ENCODE measurements at places on chromosomes 4 and X.

DNA sequence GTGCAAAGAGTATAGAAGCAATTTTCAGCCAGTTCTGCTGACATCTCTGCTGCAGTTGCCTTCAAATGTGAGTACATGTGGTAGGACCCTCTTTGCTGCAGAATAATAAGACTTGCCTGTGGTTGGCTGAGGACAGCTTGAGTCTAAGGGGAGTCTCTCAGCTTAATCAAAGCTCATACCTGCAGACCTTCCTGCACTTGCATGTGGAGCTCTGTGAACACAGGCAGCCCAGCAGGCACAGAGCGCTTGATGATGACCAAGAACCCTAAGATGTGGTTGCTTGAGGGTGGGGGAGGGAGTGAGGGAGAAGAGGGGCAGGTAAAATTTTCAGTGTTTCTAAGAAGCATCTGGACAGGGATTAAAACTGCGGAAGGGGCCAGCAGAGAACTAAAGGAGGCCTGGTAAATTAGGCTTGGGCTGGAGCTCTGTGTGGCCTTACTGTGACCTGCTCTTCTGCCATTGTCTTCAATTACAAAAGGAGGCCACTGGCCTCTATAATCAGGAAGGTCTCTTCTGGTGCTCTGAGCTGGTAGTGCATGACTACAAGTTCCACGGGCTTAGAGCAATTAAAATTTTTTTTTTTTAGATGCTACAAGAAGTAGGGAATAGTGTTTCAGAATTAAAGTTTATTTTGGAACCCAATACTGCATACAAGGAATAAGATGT is 59.9 kb upstream of the CHRNA9 start:
- DNase-seq: no peak

GRCh38 chr4:36165631-36166005 is 78.7 kb downstream of the ARAP2 start:
- no peak for DNase-seq

DNA sequence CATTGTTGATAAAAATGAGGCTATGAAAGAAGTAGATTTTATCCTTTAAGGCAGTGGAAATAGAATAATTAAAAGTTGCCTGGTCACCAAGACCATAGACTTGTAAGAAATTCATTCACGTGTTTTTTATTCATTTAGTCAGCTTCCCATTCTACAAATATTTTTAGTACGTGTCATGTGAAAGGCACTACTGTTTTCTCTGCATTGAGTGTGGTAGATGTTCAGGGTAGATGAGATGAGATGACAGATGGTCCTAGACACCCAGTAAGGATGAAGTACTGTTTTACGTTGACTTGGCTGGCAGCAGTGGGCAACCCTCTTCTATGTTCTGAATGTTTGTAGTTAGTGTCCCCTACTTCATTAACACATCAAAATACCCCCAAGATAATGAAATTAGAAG is 228.1 kb downstream of the ARHGAP24 start:
- no peak for DNase-seq

DNA sequence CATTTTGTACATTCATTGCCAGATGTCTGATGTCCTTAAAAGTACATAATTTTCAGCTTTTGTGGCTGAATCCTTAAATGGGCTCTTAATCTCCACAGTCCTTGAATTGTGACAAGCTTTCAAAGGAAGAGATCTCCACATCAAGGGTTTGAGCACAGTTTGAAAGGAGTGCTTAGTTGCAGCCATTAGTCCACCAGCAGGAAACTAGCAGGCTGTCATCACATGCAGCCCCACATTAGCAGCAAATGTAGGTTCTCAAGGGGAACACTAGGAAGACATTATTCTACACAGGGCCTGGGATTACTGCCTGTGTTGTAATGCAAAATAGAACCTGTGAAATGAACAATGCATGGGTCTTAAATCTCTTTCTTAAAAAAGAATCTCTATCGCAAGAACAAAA is 173.2 kb downstream of the CBLL2 start:
- DNase-seq: no peak

DNA sequence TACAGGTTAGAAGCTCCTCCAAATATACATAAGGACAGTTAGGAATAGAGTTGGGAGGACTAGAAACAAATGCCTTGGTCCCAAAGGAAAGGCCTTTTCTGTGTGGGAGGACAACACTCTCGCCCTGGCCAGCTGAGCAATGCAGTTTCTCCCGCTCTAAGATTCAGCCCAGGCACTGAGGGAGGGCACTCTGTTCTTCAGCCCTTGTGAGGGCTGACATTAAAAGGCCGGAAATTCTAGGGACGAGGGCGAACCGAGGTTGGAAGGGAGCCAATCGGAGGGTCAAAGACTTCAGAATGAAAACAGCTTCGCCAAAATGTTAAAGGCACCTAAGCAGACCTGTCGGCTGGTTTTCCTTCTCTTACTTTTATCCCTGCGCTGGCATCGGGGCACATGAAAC is 2.9 kb upstream of the PTCHD1 start:
- DNase-seq: no peak

DNA sequence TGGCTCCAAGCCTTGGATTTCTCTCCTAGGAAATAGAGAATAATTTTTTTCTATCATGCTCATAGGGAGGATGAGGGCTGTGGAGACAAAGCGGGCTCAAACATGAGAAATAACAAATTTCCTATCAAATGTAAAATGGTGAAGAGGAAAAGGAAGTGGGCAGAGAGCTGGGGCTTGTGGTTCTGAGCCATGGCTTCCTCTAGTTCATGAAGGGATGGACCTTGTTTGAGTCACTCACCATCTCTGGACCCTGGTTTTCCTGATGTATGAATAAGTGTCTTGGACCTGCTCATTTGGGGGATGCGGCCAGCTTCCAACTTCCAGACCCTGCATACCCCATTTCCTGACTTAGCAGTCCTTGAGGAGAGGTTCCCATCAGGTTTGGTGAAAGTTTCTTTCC is 63.0 kb downstream of the MSX1 start:
- no peak for DNase-seq

GRCh38 chr4:89171176-89171805 is 60.0 kb downstream of the TIGD2 start:
- DNase-seq: no peak

- no peak for DNase-seq
Measured at GRCh38 chr4:37599092-37599790, 86.9 kb downstream of the RELL1 start.

- DNase-seq: no peak
Measured at GRCh38 chr4:174255786-174256185, 27.7 kb downstream of the FBXO8 start.

- no peak for DNase-seq
Measured at GRCh38 chr4:185202984-185203485, 765 bp downstream of the CFAP97 start.

DNA sequence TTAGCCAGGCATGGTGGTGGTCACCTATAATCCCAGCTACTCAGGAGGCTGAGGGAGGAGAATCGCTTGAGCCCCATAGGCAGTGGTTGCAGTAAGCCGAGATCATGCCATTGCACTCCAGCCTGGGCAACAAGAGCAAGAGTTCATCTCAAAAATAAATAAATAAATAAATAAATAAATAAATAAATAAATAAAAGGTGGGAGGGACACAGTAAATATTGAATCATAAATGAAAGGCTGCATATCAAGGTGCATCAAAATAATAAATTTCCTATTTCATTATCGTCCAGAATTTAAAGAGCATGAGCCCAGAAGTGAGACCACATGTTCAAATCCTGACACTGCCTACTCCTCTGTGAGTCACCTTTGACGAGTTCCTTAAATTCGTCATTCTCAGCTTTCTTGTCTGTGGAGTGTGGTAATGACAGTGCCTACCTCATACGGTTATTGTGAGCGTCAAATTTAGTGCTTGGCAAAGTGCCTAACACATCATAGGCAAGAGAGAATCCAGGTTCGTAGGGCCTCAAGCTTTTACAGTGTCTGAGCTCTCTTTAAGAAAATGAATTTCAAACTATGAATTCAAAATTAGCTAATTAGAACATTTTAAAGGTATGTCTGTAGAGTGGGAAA is 49.9 kb downstream of the IL15 start:
- no peak for DNase-seq

DNA sequence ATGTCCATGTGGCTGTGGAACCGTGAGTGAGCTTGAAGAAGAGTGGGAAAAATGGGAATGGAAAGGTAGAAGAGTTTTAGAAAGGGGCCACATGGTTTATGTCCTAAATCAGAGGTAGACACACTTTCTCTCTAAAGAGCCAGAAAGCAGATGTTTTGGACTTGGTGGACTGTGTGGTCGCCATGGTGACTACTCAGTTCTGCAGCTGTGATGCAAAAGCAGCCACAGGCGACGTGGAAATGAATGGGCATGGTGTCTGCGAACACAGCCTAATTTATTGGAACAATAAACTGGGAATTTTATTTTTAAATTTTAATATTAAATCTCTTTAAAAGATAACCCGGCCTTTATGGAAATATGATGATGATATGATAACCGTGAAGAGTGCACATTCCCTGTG is 386.0 kb upstream of the FAT1 start:
- DNase-seq: no peak

- peak; percentile 60 for DNase-seq
Measured at GRCh38 chrX:65601530-65602220, 65.8 kb upstream of the MSN start.

- DNase-seq: no peak
Measured at GRCh38 chr4:20195071-20195885, 56.4 kb upstream of the SLIT2 start.

DNA sequence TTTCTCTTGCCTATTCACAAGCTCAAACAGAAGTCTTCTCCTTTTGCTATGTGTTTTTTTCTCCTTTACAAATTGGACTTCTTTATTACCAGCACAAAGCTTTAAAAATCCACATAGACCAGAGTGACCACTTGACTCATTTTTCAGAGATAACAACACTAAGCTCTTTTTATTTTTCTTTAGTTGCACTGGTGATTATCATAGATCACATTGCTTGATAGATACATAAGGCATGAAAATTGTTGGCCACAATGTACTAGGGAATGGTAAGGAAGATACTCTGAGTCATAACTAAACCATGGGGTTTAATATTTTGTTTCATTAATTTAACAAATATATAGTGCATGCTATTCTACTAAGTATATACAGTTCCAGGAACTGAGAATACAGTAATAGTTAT is 159.0 kb downstream of the GASK1B start:
- no peak for DNase-seq

- DNase-seq: no peak
Measured at GRCh38 chrX:47129899-47130358, 14.6 kb downstream of the NDUFB11 start.

- DNase-seq: no peak
Measured at GRCh38 chrX:38660395-38661102, 99.2 kb downstream of the TSPAN7 start.

DNA sequence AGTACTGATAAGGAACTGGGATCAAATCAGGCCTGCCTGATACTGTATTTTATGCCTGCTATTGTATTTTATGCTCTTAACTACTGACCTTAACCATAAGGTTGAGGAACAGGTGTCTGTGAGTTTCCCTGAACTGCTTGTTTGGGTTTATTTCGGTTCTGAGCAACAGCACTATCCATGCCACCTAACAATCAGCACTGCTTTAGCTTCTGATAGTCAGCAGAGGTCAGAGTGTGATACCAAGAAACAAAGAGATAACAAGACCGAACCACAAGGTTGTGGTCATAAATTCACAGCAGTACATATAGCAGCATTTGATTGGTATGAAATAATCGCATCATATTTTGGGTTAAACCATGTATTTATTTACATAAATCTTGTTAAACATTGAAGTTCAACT is 362.2 kb downstream of the FGF13 start:
- DNase-seq: no peak

DNA sequence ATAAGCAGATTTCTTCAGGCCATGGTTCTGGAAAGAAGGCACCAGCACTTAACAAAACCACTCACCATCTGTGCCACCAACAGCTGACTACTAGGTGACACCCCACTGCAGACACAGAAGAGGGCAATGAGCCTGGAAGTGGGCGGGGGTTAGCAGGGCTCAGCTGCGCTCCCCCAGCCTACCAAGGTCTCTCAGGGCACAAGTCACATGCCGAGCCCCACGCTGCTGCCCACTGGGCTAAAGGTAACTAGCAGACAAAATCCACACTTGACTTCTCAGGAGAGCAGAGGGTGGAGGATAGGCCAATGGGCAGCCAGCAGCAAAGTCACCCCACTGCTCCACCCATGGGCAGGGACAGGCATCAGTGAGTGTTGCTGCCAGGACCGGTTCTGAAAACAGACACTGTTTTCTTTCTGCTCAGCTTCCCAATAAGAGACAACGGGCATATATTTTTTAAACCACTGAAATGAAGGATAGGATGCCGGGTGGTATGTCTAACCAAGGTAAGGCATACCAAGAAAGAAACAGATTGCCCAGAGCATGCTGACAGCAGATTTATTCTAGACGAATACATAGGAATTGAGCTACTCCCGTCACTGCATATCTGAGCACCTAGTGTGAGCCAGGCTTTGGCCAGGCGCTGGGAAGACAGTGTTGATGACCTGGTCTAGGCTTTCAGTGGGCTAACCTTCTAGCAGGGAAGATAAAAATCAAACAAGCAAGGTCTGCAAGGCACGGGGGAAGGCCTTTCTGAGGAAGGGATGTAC is 20.1 kb downstream of the ACSL1 start:
- no peak for DNase-seq

DNA sequence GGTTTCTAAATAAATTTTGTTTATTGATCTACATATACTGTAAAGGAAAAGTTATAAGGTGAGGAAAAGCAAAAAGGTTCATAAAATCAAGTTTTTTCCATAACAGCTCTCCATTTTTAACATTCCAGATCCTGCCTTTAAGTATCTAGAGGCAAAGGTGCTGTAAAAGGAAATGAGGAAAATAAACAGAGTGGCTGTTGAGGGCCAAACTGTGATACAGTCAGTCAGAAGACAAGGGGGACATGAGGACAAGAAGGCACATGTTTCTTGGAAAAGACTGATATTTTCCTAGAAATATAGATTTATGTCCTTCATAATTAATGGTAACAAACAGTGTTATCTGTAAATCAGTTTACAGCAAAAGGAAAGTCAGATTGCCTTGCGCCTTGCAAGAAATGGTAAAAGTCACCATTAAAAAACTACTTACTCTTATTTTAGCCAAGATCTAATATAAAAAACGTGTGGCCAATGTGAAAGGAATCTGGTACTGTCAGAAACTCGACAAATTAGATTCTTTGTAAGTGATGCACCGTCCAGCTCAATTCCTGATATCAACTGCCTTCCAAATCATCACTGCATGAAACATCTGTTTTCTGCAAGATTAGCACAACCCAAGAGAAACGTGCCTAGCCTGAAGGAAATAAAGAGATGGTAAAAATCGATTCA is 34.0 kb upstream of the VEGFD start:
- DNase-seq: peak; percentile 53

DNA sequence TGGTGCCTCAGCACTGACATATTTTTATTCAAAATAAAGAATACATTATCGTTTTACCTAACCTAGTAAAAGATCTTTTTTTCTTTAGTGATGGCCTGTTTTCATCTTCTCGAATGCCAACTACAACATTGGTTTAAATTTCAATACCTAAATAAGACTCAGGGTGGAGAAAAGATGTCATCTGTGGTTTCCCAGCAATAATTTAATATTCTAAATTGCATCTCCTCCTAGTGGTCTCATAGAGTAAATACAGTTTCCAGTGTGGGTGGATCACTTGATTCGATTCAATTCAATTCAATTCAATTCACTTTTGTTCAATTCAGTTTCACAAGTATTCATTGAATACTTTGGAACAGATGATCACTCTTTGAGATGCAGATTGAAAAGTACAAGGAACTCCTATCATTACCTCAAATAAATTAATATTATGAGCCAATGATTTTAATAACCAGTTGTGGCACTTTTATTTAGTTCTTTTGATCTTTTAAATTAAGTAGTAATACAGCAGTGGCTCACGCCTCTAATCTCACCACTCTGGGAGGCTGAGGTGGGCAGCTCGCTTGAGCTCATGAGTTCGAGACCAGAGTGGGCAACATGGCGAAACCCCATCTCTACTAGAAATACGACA is 427.2 kb downstream of the FAT4 start:
- no peak for DNase-seq

GRCh38 chr4:27049239-27049829 is 188.7 kb downstream of the STIM2 start:
- no peak for DNase-seq

Measured in GM04503 (cell line).